ENCODE measurements at places on chromosomes 12 and 14.

DNA sequence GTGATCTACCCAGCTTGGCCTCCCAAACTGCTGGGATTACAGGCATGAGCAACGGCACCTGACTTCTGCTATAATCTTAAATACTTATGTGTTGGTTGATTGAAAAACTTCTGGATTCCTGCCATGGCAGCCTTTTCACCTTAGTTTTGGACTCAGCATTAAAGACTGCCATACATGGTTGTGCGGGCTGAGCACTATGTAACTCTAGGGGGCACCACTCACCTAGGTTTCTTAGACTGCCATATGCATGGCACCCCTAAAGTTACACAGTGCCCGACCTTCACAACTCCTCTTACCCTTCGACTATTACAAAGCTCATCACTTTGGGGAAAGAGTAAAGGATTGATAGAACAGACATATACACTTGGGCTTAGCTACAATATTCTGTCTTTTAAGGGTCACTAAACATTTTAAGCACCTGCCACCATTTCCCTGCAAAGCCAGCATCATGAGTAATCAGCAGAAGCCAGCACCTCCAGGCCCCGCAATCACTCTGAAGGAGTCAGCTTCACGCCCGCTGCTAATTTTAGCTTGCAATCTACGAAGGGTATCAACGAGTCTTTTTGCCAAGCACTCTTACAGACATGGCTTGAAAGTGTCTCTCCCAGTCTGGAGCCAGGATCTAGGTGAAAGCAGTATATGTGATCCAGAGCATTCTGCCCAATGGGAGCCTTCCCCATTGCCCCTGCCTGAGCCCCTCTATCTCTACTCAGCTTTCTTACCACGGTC lies 59.8 kb downstream of the SUDS3 start:
- DNase-seq = no peak

- DNase-seq = no peak
These were observed 40.5 kb downstream of the PRMT8 start for GRCh38 chr12:3531496-3531895.

- DNase-seq = no peak
These were observed 141.9 kb upstream of the PRKD1 start for GRCh38 chr14:30069536-30069935.

GRCh38 chr12:91877022-91877421 lies 268.6 kb downstream of the BTG1 start:
- DNase-seq = no peak

DNA sequence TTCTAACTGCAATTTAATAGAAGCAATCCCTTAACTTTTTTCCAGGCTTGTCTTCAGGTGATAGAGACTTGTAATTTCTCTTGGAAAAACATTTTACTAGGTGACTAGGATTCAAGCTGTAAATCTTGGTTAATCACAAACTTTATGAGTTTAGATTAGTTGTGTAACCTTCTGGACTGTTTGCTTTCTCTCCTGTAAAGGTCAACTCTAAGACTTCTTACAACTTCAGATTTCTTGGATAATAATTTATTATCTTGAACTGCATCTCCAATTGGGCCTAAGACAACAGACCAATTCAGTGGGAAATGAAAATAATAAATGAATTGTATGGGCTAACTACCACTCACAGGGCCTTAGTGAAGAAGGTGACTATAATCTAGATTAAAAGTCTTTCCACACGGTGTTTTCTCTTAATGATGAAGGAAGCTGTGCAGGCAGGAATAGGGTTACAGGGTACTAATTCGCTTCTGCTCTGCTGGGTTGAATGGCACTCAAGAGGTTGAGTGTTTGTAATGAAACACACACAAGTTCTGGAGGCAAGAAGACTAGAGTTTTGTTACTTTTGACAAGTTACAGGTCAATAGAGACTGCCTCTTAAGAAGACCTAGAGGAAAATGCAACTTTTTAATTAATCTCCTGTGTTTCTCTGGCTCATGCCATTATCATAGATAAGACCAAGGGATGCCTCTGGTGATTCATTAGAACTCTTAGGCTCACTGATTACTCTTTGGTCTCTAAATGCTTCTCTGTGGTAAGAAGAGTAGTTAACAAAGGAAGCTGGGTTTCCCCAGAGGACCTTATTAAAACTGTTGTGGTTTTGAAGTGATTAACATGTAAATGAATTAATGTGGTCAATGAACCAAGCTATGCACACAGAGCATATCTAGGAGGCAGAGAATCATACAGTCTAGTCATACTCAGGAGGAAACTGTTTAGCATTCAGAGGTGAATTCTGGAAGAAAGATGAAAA lies 30.0 kb upstream of the OR4E1 start:
- no peak for DNase-seq

GRCh38 chr14:71905031-71905430 lies 27.2 kb upstream of the RGS6 start:
- no peak for DNase-seq

DNA sequence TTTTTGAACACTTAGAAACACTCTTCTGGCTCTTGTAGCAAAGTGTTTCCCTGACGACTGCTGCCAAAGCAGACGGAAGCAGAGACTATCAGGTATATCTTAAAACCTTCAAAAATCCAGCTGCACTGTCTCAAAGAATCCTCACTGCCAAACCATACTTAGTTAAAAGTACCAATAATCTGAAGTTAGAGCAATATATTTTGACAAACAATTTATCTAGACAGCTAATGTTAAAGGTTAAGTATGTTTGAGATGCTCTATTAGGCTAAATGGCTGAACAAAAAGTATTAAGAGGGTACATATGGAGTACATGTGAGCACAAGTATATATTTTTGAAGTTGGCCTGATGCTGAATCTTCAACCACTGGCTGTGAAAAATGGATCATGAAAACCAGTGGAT lies 331.9 kb upstream of the DIO2 start:
- no peak for DNase-seq

DNA sequence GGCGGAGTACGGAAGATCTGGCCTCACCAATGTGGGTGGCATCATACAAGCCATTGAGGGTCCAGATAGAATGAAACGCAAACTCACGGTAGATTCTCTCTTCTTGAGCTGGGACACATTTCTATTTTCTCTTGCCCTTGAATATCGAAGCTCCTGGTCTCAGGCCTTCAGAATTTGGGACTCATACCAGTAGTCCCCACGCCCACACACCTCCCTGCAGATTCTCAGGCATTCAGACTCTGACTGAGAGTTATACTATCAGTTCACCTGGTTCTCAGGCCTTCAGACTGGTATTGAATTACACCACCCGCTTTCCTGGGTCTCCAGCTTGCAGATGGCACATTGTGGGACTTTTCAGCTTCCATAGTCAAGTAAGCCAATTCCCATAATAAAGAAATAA lies 37.8 kb downstream of the EIF2S3B start:
- DNase-seq = no peak
